ENCODE measurements at places on chromosomes 7 and 10. TPM values are rescaled to one million over a fixed set of nuclear protein-coding genes. Genes with fewer than 3 reads are reported as not detected.
A peak's percentile ranks its signal among the peaks of the same experiment; 100 is the strongest.

DNA sequence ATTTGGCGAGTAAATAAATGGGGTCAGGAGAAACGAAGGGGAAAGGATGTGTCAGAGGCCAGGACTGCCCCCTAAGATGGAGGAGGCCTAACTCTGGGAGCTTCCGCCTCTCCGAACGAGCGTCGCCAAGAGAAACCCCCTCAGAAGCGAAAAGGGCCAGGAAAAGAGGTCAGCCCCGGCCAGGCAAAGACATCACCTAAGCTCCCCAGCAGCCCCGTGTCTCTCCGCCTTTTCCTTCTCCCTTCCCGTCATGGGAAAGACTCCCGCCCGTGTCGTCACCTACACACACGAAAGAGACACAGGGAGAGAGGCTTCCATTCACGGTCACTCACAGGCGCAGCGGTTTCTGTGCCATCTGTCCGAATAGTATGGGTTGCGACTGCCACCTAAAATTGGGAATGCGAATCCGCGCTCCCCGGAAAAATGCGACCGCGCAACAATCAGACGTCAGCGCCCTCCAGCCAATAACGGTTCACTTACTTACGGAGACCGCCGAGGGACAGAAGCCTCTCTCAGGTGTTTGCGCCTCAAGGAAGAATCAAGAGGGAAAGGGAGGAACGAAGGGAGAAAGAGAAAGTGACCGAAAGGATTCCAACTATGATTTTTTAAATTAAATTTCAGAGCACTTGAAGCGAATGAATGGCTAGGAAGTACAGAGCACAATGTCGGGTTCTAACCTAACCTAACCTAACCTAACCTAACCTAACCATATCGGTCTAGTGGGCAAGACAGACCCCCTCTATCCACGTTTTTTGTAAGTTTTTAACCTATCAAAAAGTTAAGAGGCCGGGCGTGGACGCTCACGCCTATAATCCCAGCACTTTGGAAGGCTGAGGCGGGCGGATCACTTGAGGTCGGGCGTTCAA, at the start of gene CWF19L1:
TSS of gene CWF19L1 (minus strand) at position 400 of the 866 bp plus-strand sequence. CDS start at position 355, 45 bp downstream.
- peaks cover 23% of the 10 kb centered on the region for H3K4me1 ChIP-seq
- H3K36me3 ChIP-seq, result peaks cover 12% of the 10 kb centered on the region
- peak; percentile 73 for DNase-seq

DNA sequence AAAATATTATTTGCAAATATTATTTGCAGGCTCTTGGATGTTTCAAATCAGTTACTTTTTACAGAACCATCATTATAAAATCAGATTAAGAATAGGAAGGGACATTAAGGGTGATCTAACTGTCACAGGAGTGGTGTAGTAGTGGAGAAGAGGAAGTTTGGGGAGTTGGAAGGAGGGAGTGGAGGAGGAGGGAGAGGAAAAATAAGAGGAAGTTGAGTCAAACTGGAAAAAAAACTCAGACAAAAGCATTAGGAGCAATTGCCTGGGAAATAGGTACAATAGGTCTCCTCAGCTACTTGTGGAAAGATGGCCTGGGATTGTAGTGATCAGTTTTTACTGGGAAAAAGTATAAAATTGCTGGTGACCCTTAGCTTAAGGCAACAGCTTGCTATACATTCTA, 77.7 kb upstream of the GPR37 start:
- H3K36me3 ChIP-seq, result peaks cover 16% of the 10 kb centered on the region
- no peak overlapping the region for H3K27ac ChIP-seq
- H3K4me3 ChIP-seq, result no peak overlapping the region

DNA sequence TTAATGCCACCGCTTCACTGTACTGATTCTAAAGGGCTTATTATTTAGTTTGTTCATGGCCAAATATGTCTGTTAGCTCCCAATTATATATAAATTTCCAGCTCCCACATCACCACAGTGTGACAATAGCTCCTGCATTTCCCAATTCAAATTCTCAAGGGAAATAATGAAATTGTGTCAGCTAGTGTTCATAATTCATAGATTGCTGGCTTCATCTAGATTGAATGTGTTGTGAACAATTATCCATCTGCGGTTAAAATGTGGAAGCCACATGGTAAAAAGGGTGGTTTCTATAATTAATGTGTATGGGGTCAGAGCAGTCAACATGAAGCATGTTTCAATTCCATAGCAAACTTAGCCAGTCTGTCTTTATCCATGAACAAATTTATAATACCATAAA, 154.3 kb downstream of the SEMA3E start:
- no peak overlapping the region for H3K4me3 ChIP-seq
- H3K27ac ChIP-seq, result no peak overlapping the region
- H3K27me3 ChIP-seq, result no peaks in the 10 kb centered on the region
- no peaks in the 10 kb centered on the region for H3K4me1 ChIP-seq
- no peaks in the 10 kb centered on the region for H3K36me3 ChIP-seq
- DNase-seq, result no peak

DNA sequence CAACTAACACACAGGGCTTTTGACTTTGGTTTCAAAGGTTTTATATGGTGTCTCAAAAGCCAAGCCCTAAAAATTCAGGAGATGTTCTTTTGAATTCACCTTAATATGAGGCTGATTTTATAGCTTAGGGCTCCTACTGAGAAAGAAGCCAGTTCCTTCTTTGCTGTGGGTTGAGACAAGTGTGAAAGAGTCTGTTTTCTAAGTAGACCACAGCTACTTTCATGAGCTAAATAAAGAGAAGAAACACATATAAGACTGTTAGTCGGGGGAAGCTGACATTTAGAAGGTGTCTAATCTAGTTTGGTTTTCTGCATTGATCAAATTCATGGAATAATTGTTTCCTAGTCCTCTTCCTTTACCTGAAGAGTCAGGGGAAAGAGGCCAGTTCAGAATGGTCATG, 332.1 kb upstream of the CELF2 start:
- H3K4me3 ChIP-seq, result no peak overlapping the region
- no peaks in the 10 kb centered on the region for H3K4me1 ChIP-seq
- no peak overlapping the region for H3K27ac ChIP-seq
- peaks cover 26% of the 10 kb centered on the region for H3K27me3 ChIP-seq

DNA sequence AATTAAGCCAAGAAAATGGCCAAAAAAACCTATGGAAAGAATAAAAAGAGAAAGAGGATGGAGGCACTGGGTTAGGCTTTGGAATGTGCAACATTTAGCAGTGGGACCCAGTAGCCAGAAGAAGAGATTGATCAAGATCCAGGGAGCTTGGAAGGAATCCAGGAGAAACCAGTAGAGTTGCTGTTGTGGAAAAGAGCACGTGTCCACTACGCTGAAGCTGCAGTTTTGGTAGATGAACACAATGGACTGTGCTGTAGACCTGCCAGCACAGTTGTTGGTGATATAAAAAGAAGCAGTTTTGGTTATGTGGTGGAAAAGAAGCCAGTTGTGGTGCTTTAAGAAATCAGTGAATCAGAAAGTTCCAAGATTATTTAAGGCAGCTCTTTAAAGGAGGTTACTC, 802.2 kb upstream of the POM121L12 start:
- no peaks in the 10 kb centered on the region for H3K4me1 ChIP-seq
- H3K27me3 ChIP-seq, result no peaks in the 10 kb centered on the region

Gene WNT8B
- total RNA-seq, result not detected

Gene LRIT1
- total RNA-seq, result not detected

Gene SNCG
- not detected for total RNA-seq
